ENCODE measurements at places on chromosomes 6 and 20.

GRCh38 chr6:152364866-152365265, 272.3 kb downstream of the SYNE1 start:
- H3K27me3 ChIP-seq: peaks cover 10% of the 10 kb centered on the region
- no peak overlapping the region for H3K4me3 ChIP-seq
- no peaks in the 10 kb centered on the region for H3K4me1 ChIP-seq
- H3K36me3 ChIP-seq: no peaks in the 10 kb centered on the region
- DNase-seq: no peak

DNA sequence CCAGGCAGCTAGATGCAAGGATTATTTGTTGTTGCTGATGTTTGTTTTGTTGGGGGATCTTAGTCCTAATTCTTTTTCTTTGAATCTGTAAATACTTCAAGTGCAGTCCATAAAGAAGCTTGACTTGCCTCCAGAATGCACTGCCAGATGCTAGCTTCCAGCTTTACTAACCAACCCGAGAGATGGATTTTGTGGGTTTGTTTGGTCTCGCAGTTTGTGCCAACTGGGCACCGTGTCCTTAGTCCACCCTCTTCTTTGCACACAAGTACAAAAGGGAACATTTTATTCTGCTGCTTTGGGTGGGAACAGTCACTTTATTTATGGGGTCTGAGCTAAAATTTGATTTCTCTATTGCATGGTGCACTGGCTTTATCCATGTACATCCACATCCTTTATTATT, 212.0 kb downstream of the PLCB1 start:
- no peaks in the 10 kb centered on the region for H3K36me3 ChIP-seq
- no peaks in the 10 kb centered on the region for H3K27me3 ChIP-seq
- DNase-seq: no peak
- no peak overlapping the region for H3K27ac ChIP-seq
- H3K4me1 ChIP-seq: no peaks in the 10 kb centered on the region

GRCh38 chr6:11437824-11438459, 99.6 kb upstream of the TMEM170B start:
- no peaks in the 10 kb centered on the region for H3K27me3 ChIP-seq
- no peak overlapping the region for H3K27ac ChIP-seq
- peaks cover 35% of the 10 kb centered on the region for H3K4me1 ChIP-seq
- DNase-seq: no peak
- H3K36me3 ChIP-seq: peaks cover 2% of the 10 kb centered on the region
- no peak overlapping the region for H3K4me3 ChIP-seq

DNA sequence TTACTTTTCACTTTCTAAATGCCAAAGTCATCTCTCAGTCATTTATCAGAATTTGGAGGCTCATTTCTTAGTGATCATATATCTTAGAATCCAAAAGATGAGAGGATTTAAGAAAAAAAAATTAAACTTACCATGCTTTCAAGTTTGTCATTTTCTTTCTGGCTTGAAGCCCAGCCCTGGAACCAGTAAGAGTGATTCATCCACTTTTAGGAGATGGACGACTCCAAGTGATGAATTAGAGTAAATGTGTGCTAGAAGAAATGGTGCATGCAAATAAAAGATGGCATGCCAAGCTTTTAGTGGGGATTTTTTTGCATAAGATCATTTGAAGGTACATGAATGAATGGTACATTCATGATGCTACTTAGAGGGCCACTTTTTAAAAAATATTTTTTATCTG, 20.1 kb downstream of the PLCB1 start:
- no peak overlapping the region for H3K27ac ChIP-seq
- H3K27me3 ChIP-seq: no peaks in the 10 kb centered on the region
- H3K4me3 ChIP-seq: no peak overlapping the region
- H3K4me1 ChIP-seq: peaks cover 45% of the 10 kb centered on the region

GRCh38 chr20:47544240-47544639, 42.6 kb downstream of the NCOA3 start:
- peaks cover 61% of the 10 kb centered on the region for H3K4me1 ChIP-seq
- no peaks in the 10 kb centered on the region for H3K27me3 ChIP-seq
- peaks cover 36% of the 10 kb centered on the region for H3K36me3 ChIP-seq
- no peak overlapping the region for H3K4me3 ChIP-seq
- DNase-seq: no peak

DNA sequence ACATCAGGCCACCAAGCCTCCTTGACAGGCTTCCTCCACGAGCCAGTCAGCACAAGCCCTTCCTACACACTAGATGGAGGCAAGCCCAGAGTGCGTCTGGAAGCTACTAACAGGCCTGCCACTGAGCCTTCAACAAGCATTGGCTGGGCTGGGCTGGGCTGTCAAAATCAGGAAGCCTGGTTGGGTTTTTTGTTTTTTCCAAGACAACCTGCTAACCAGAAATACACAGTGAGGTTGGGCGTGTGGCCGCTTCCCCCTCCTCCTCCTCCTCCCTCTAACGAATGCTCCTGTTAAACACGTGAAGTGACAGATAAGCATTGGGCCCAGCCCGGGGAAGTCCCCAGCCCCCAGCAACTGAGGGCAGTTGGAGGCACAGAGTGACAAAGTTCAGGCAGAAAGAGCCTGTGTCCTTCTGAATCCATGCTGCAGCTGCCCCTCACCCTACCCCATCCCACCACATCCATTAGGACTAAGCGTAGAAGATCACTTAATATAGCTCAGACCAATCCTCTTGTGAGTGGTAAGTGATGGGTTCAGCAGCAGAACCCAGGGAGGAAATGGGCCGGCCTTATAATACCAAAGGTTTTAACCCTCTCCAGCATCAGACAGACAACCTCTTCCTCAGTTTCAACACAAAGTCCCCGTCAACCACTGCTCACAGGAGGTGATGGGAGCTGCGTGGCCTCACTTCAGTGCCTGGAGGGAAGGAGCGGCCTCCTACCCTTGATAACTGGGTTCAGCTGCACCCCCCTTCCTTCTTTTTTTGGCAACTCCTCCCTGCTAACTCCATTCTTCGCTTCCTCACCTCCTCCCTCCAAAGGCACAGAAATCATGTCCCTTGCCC, 1.1 kb downstream of the NFATC2 start:
- peak overlapping the region; percentile 96 for H3K4me3 ChIP-seq
- peaks cover 43% of the 10 kb centered on the region for H3K4me1 ChIP-seq
- peak overlapping the region; percentile 98 for H3K27ac ChIP-seq
- peak; percentile 84 for DNase-seq
- H3K36me3 ChIP-seq: peaks cover 41% of the 10 kb centered on the region
- H3K27me3 ChIP-seq: peaks cover 3% of the 10 kb centered on the region

DNA sequence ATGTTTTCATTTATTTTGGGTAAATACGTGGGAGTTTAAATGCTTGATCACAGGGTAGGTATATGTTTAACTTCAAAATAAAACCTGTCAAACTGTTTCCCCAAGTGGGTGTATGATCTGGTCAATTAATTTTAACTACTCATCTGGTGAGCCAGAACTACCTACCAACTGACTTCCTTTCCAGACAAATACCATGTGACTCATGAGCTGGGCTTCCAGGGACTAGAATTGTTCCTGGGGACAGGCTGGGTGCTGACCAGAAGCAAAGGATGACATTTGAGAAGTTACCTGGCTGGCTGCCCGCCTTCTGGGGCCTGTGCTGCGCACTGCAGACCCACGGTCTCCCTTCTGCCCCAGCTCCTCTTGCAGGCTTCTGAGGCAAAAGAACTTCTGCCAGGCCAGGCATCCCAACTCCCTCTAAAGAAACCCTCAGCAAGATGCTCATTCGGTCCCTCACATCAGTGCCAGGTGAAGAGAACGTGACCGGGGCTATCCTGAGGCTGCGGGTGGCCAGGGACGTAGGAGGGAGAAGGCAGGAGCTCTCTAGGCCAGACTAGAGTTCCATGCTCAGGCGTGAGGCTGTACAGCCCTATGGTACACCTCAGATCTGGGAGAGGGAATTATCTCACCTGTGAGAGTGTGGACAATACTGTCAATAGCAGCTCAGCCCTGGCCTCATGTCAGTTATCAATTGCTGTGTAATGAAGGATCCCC, 103.6 kb downstream of the JPH2 start:
- no peak for DNase-seq
- no peak overlapping the region for H3K27ac ChIP-seq
- peaks cover 7% of the 10 kb centered on the region for H3K4me1 ChIP-seq
- no peaks in the 10 kb centered on the region for H3K27me3 ChIP-seq
- H3K36me3 ChIP-seq: no peaks in the 10 kb centered on the region

DNA sequence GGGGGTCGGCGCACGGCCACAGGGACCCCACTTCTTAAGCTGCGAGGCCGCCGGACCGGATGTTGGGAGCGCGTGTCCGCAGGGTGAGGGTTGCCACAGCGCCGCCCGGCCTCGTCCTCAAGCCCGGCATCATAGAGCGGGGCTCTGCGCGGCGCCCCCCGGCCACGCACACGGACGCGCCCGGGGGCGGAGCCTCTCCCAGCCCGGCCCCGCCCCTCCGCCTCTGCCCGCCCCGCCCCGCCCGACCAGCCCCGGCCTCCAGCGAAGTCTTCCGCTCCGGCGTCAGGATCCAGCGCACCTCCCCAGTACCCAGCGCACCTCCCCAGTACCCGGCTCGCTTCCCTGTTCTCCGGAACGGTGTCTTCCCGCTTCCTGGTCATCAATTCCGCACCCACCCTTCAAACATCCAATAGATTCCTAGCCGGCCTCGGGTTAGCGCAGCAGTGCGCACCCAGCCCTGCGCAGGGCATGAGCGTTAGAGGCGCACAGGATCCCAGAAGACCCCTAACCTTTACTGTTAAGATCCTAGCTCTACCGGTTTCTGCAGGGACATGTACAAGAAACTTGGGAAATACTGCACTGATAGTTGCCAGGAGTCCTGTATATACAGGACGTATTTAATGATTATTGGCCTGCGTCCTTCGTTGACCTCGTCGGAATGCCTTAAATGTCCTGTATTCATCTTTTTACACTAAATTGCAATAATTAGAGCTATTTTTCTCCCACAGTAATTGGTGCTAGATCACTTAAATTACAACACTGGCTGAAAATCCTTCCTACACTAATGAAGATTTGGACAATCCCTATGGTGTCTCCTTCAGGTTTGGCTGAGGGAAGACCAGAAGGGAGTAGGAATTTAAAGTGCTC, 535 bp upstream of the DNAAF9 start:
- peaks cover 4% of the 10 kb centered on the region for H3K27me3 ChIP-seq
- peaks cover 1% of the 10 kb centered on the region for H3K36me3 ChIP-seq
- peak overlapping the region; percentile 91 for H3K4me3 ChIP-seq
- DNase-seq: peak; percentile 66
- peaks cover 31% of the 10 kb centered on the region for H3K4me1 ChIP-seq
- H3K27ac ChIP-seq: peak overlapping the region; percentile 83

DNA sequence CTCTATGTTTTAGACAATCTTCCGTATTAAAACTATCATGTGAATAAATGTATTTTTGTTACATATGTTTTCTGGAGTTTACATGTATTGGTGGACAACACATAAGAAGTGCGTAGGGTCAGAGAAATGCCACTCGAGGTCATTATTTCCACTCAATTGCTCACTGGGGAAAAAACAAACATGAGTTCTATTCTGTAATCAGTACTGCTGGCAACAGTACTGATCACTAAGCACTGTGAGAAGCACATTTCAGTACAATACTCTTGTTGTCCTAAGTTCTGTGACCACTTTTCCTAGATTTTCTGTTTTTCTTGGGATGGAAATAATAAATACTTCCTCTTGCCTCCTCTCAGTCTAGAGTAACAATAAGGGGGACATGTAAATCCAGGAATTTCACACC, 44.5 kb downstream of the UST start:
- peaks cover 3% of the 10 kb centered on the region for H3K36me3 ChIP-seq
- H3K4me3 ChIP-seq: no peak overlapping the region
- no peaks in the 10 kb centered on the region for H3K4me1 ChIP-seq
- no peak for DNase-seq
- peaks cover 5% of the 10 kb centered on the region for H3K27me3 ChIP-seq

DNA sequence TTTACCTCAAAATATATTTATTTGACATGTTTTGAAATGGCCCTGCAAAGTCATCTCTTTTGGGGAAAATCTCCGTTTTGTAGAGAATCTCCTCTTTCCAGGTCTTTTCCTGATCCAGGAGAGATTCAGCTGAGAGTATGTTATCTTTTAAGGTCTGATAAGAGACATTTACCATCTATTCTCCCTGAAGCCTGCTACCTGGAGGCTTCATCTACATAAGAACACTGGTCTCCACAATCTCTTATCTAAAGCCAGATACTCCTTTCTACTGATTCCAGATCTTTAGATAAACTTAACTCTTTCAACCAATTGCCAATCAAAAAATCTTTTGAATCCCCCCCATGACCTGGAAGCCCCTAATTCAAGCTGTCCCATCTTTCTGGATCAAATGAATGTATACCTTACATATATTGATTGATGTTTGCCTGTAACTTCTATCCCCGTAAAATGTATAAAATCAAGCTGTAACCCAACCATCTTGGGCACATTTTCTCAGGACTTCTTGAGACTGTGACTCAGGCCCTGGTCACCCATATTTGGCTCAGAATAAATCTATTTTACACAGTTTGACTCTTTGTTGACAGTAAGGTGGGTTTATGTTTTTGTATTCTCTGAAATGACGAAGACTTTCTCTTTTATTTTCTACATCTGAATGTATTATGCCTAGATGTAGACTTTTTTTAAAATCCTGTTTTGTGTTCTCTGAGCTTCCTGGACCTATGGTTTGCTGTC, 95.5 kb downstream of the ECT2L start:
- H3K4me3 ChIP-seq: no peak overlapping the region
- H3K27me3 ChIP-seq: no peaks in the 10 kb centered on the region
- DNase-seq: no peak
- no peak overlapping the region for H3K27ac ChIP-seq
- H3K36me3 ChIP-seq: peaks cover 7% of the 10 kb centered on the region

- DNase-seq: no peak
- no peak overlapping the region for H3K4me3 ChIP-seq
- no peak overlapping the region for H3K27ac ChIP-seq
- no peaks in the 10 kb centered on the region for H3K27me3 ChIP-seq
- H3K36me3 ChIP-seq: no peaks in the 10 kb centered on the region
Measured at GRCh38 chr20:38466171-38466570, 6.5 kb upstream of the RALGAPB start.

- no peak overlapping the region for H3K4me3 ChIP-seq
- no peaks in the 10 kb centered on the region for H3K36me3 ChIP-seq
- H3K27ac ChIP-seq: no peak overlapping the region
- H3K27me3 ChIP-seq: peaks cover 4% of the 10 kb centered on the region
- H3K4me1 ChIP-seq: no peaks in the 10 kb centered on the region
Measured at GRCh38 chr6:10256113-10256690, 158.7 kb downstream of the TFAP2A start.

- peaks cover 47% of the 10 kb centered on the region for H3K36me3 ChIP-seq
- H3K4me1 ChIP-seq: peaks cover 67% of the 10 kb centered on the region
- peak overlapping the region; percentile 76 for H3K27ac ChIP-seq
- H3K4me3 ChIP-seq: no peak overlapping the region
Measured at GRCh38 chr6:87200469-87201175, 45.3 kb downstream of the ZNF292 start.

DNA sequence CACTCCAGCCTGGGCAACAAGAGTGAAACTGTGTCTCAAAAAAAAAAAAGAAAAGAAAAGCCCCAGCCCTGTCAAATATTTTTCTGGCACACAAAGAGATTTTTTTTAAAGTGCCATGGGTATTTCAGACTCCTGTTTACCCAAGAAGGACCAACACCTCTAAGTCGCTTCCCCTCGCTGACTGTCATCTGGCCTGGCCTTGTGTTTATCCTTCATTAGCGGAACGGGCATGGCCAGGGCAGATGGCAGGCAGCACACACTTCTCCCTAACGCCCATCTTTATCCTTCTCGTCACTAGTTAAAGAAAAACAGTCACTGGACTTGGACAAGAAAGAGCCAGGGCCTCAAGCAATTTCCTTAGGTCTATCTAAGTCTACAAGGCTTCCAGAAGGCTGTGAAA, 7.3 kb upstream of the CBFA2T2 start:
- H3K4me3 ChIP-seq: no peak overlapping the region
- H3K27ac ChIP-seq: no peak overlapping the region
- no peaks in the 10 kb centered on the region for H3K36me3 ChIP-seq
- no peak for DNase-seq

GRCh38 chr20:58676161-58676560, 16.4 kb upstream of the NPEPL1 start:
- H3K4me3 ChIP-seq: no peak overlapping the region
- DNase-seq: no peak
- H3K27ac ChIP-seq: no peak overlapping the region
- no peaks in the 10 kb centered on the region for H3K27me3 ChIP-seq

Measured in activated naive CD8-positive, alpha-beta T cell treated with anti-CD3 and anti-CD28 coated beads for 36 hours (primary cell).